ENCODE measurements at places on chromosomes 12 and 14.

DNA sequence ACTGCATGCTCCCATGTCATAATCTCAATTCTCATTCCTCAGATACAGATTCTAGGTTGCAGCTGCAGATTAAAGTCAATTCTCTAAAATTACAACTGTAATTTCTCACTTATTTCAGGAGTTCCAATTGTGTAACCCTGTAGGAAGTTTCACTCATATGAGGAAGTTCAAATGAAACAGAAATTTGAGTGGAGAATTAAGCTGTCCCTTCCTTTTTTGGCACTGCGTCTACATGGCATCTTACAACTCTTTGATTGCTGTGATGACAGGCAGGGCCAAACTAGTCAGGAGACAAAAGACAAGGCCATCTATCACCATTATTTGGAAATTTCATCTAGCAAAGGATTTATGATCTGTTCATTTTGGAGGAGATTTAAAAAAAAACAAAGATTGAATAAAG, 13.3 kb upstream of the GRIP1 start:
- no peak for DNase-seq

DNA sequence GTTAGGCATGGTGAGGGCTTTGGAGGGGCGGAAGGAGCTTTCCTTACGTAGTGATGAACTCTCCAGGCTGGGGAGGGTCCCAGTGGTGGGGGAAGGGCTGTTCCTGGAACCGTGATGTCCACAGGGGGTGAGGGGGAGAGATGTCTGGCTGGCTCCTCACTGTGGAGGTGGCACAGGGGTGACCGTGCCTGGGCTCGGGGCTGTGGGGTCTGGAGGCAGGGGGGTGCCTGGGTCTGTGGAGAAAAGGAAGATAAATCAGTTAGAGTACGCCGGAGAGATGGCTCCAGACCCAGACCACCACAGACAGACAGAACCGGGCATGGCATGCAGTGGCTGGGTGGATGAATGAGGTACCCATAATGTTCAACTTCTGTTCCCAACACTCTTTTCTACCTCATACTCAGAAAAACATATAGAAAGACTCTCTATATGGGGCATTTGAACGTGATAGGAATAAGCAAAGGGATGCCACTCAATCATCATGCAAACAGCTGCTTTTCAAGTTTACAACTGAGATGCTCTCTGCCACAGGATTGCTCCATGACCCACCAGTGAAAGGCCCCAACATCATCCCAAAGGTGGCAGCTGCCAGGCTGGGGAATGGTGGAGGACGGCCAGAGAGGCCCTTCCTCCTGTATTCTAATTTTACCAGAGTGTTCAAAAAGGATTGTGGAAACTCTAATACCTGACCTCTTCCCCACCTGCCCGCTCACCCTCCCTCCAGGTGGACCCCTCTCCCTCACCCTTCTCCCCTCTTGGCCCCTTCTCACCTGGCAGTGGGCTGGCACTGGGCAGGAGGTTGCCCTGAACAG, 5.6 kb downstream of the MYL6 start:
- no peak for DNase-seq

- no peak for DNase-seq
Observed at GRCh38 chr12:4169531-4169930, 104.0 kb upstream of the CCND2 start.

DNA sequence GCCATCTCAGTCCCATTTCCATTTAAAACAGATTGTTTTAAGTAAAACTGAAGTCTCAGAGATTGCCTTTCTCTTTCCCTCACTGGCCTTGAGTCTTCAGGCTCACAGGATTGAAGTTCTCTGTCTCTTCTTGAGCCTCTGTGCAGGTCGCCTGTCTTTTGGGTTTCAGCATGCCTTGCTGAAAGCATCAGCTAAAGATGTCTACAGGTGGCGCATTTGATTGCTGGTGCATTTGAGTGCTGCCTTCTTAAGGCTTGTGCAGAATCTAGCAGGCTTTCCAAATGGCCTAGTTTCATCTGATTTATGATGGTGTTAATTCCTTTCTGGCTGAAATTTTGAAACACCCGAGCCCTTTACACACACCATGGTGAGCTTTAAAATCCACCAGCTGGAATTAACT, 1062.2 kb upstream of the FBXO33 start:
- no peak for DNase-seq

GRCh38 chr12:75642226-75642625, 130.8 kb upstream of the KRR1 start:
- no peak for DNase-seq

DNA sequence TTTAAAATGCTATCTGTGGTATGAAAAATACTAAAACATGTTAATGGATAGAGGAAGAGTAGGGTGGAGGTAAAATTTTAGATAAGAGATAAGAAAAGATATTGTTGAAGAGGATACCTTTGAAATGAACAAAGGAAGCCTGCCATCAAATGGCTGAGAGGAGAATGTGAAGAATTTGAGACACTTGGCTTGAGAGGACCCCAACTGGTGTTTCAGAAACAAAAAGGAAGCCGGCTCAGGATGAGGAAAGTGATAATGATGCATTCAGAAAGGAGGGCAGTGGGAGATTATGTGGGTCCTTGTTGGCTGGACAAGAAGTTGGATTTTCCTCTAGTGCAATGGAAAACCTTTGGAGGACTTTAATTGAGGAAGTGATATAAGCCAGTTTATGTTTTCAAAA, 264.4 kb downstream of the DUSP6 start:
- DNase-seq, result no peak

- DNase-seq, result peak; percentile 81
Observed at GRCh38 chr12:127381043-127381668, 885.8 kb upstream of the TMEM132C start.

DNA sequence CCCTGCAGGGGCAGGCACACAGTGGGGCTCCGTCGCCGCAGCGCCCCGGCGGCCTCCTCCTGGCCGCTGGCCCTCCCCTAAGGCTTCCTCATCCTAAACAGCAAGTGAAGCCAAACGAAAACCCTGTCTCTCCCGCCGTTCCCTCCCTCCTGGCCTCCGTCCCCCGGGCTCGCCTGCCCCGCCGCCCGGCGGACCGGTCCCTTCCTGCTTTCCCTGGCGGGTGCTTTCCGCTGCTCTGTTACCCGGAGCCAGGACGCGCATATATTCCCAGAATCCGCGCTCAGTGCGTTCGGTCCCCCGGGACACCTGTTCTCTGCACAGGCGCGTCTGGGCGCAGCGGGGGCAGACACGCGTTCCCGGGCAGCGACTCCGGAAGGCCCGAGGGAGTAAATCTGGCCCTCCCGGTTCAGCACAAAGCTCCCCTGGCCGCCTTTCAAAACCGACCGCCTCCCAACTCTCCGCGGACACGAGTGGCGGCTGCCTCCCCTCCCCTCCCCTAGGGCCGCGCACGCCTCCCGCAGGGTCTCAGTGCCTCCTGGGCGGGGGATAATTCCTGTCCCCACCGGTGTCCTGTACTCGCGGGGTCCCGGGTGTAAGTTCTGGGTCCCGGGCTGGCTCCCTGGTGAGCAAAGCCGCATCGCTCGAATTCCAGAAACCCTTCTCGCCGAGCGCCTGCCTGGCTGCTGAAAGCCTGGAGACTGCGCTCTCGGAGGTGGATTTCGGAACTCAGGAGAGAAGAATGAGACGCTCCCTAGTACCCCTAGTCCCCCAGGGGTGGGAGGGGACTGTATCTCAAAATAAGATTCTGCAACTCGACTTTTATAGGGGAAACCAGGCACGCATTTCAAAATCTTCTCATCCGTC, 21.4 kb upstream of the CEP170B start:
- DNase-seq, result no peak

DNA sequence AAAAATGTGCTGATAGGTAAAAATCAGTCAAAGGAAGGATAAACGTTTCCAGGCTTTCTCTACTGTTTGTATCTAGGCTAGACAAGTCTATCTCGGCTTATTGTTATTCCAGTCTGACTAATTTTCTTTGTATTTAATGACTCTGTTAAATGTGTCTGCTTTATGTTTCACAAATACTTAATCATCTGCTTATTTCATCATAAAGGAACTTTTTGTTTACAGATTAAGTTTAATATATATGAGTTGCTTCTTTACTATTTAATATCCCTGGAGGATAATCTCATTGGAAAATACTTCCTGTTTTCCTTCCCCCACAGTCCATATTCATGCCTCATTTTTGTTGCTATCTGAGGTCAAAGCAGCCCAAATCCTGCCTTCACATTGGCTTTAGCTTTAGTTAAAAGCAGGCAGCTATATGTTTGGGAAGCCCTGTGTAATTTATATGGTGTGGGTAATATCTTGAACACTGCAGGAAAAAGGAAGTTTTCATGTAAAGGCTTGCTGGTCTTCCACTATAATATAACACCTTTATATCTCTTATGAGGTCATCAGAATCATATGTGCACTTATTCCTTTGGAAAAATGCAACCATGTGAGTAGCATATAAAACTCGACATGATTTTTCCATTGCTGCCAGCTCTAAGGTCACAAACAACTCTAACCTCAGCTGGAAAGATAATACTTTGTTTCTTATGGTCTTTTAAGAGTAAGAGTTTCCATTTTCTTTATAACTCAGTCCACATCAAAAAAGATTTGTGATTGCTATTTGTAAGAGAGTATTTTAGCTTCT, 76.8 kb downstream of the ALX1 start:
- DNase-seq, result no peak

GRCh38 chr12:10140001-10140400, 10.0 kb upstream of the CLEC7A start:
- peak; percentile 48 for DNase-seq

GRCh38 chr12:123779551-123779950, 17.4 kb downstream of the DNAH10 start:
- no peak for DNase-seq

DNA sequence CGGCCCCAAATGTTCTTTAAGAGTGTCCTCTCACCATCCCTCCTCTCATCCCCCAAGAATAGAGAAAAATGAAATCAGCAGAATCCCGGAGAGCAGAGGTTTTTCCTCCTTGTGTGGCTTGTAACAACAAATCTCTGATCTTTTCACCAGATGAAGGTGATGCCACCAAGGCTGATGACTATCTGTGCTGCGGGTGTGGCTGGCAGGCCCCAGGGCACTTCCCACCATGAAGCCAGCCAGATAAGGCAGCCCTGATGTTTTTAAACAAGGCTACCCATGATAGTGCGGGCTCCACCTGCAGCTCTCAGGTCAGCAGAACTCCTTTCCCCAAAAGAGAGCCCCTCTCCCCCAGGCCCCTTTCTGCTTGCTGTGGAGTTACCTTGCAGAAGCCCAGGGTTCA, 58.0 kb upstream of the PARP11 start:
- DNase-seq, result no peak

- DNase-seq, result peak; percentile 86
Observed at GRCh38 chr12:53205747-53206419, 1.2 kb downstream of the ITGB7 start.
